ENCODE measurements at places on chromosomes 2 and 18. TPM values are rescaled to one million over a fixed set of nuclear protein-coding genes. Genes with fewer than 3 reads are reported as not detected.

OTOS gene
- total RNA-seq = 0.38 TPM

ABCG5 gene
- total RNA-seq = not detected

SMAD7 gene
- 9.3 TPM for total RNA-seq

ARHGEF4 gene
- total RNA-seq = 2.9 TPM

MARCO gene
- 4.2 TPM for total RNA-seq

INPP5D gene
- 26.6 TPM for total RNA-seq

COLEC11 gene
- 5.2 TPM for total RNA-seq

ALPG gene
- 0.24 TPM for total RNA-seq
